ENCODE measurements at places on chromosomes 3 and 15.

DNA sequence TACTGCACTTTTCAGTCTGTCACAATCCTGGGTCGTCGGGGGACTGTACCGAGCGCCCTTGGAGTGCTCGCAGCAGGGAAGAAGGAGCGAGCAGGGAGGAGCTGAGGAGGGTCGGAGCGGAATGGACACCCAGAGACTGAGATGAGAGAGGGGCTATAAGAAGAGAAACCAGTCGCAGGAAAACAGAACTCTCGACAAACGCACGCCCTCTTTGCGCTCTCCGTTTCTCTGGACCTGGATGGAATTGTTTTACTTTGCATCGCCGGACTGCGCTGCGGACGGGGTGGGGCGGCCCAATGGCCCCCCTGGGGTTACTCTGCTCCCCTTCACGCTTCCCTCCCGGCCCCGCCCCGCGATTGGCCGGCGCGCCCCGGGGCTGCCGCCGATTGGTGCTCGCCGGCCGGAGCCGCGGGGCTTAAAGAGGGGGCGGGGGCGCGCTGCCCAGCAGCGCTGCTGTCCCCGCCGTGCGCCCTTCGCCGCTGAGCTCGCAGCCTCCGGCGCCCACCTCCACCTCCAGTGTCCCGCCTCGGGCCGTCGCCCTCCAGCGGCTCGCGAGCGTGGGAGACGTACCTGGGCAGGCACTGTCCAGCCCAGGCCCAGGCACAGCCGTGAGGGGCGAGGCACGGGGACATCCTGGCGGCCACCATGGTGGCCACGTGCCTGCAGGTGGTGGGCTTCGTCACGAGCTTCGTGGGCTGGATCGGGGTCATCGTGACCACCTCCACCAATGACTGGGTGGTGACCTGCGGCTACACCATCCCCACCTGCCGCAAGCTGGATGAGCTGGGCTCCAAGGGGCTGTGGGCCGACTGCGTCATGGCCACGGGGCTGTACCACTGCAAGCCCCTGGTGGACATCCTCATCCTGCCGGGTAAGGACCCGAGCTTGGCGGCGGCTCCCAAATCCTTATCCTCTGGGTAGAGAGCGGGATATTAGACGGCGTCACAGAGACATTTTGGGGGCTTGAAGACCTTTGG, at the start of gene CLDN11:
Gene CLDN11, plus strand, starts transcription at position 447 of the 977 bp plus-strand sequence. Its CDS starts 199 bp downstream, at position 646.
- peak; percentile 43 for DNase-seq

GRCh38 chr15:91521548-91521947, 332.0 kb upstream of the SLCO3A1 start:
- DNase-seq = no peak

- no peak for DNase-seq
Measured at GRCh38 chr3:197878427-197878826, 71.6 kb upstream of the RPL35A start.

DNA sequence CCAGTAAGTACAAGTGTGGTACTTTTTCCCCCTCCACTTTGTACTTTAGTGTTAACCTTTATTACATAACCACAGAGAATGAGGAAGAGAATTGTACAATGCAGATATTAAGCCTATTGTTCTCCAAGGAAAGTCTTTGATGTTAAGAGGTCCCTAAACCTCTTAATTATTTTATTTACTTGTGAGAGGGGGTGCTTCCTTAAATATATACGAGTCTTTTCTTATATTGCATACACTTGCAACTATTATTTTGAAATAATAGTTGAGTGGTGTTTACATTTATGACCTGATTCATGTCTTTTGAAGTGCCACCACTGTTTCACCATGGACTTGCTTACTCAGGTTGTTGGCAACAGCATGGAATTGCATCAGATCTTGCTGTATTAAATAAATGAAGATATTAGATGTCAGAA, 10.1 kb downstream of the USP3 start:
- no peak for DNase-seq

DNA sequence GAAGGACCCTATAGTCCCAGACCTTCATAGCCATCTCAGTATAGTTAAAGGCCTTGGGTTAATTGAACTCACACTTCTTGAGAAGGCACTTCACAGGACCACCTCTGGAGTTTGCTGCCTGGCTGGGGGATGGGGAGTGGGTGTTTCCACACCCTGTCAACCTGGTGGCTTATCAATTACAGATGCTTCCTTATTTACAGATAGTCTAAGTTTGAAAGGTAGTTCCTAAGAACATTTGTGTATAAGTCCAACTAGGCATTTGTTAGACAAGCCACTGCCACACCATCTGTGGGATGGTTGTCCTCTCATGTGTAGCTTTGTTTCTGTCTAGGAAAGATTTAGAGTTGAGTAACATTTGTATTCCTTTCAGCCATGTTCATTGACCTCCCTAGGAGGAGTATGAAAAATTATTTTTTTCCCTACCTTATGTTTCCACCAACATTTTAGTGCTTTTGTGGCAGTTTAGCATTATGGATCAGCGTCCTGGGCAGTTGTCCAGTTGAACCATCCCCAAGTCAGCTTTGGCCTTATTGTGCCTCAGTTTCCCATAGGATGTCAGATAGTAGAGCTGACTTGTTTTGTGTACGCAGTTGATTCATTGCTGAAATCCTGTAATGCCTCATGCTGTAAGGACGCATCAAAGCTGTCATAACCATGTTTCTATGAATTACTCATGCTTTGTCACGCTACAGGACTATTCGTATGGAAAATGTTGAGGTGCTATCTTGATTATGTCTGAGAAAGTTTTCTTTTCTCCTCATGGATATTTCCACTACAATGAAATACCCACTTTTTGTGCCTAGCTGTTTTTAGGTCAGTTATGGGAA, 21.2 kb upstream of the SIAH2 start:
- no peak for DNase-seq

DNA sequence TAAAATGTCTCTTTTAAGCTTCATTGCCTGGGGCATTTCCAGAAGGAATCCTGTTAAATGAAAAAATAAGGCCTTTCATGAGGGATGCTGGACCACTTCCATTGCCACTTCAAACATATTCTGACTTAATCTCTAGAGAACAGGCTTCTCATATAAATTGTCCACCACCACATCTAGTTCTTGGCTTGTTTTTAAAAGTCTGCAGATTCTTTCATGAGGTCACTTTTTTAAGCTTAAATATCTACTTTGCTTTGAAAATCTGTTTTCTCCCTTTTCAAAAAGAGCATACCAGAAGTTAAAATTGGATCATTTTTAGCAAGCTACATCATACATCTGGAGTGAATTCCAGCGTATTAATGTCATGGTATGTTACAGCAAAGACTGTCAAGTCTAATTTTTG, 131.6 kb downstream of the C3orf70 start:
- no peak for DNase-seq

DNA sequence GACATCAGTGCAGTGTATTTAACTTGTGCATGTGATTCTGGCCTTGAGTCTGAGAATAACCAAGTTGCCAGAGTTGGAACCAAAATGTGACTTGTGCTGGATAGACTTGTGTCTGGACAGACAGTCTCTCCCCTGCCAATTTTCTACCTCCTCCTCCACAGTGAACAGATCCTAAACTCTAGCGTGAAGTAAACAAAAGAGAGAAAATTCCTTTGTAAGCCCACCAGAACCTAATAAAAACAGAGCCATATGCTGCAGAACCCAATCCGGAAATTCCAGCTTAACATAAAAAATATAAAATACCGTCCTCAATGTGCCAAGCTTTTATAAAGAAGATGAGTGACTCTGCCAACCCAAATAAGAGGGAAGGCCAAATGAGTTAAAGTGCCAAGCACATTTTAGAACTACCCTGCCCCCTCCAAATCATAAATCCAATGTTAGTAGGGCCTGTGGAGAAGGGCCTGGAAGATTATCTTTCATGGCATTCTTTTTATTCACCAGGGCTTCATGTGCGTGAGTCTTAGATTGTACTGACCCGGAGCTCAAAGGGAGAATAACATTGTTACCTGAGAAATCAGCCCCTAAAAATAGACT, 344.6 kb upstream of the PROK2 start:
- DNase-seq = no peak

- DNase-seq = no peak
Measured at GRCh38 chr3:143526011-143526545, 322.2 kb downstream of the SLC9A9 start.

DNA sequence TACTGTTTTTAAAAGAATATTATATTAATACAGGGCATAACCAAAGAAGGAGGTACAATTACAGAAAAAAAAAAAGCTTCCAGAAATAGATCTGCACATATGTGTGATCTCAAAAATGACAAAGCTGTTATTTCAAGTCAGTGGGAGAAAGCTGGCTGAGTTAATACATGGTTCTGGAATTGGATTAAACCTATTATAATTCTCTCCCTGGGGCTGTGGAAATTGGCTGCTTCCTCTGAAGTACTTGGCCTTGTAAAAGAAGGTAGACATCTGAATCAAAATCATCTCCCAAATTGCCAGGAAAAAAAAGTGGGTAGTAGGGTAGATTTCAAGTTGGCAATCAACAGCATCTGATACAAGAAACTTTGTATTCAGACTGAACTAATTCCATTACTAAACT, 723.9 kb upstream of the ALCAM start:
- no peak for DNase-seq

GRCh38 chr3:133676336-133677118, 14.8 kb upstream of the TOPBP1 start:
- no peak for DNase-seq

DNA sequence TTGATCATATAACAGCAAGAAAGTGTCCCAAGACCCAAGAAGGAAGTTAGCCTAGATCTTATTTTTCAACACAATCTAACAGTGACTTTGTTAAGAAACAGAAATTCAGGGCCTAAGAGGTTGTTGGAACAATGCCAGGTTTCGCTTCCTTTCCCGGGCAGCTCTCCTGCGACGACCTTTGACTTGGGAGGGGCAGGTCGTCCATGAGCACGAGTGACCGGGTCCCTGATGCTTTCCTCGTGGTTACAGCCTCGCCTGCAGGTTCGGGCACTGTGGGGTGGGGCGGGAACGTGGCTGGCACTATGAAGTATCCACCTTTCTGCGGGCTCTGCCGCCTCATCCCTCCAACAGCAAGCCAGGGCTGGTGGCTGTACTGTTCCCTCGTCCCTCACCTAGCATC, 90.1 kb upstream of the RGMA start:
- DNase-seq = no peak

GRCh38 chr15:28044121-28044672, 54.9 kb downstream of the OCA2 start:
- no peak for DNase-seq

- no peak for DNase-seq
Measured at GRCh38 chr15:67013696-67014095, 51.7 kb upstream of the SMAD3 start.

DNA sequence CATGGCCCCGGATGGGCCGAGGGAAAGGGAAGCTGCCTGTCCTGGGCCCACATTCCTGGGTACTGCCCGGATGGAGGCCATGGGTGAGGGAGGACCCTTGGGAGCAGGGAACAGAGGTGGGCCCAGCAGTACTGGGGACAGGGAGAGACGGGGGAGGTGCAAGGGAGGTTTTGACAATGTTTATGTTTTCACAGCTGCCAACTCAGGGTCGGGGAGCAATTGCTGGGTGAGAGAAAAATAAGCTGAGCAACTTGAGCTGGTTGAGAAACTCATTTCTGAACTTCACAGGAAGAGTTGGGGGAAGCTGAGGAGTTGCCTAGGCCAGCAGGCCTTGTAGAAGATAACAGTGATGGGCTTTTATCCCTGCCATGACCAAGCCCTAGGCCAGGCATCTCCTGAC, 11.1 kb upstream of the TSPAN3 start:
- DNase-seq = no peak

DNA sequence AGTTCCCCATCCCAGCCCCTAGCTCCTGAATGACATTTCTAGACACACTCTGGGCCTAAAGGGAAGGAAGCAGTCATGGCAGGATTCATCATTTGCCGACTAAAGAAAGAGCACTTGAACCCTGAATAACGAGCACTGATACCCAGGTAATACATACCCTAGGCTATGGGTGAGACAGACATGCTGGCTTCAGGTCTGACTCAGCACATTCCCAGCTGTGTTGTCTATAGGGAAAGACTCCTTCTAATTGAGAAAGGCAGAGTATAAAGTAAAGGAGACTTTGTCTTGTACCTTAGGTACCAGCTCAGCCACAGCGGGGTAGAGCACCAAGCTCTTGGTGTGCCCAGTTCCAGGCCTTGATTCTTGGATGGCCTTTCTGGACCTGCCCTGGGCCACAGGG, 870.5 kb downstream of the PDCD6IP start:
- DNase-seq = no peak

GRCh38 chr3:22835041-22835440, 368.1 kb upstream of the UBE2E2 start:
- no peak for DNase-seq

- DNase-seq = no peak
Measured at GRCh38 chr3:65080432-65080831, 392.6 kb upstream of the ADAMTS9 start.

DNA sequence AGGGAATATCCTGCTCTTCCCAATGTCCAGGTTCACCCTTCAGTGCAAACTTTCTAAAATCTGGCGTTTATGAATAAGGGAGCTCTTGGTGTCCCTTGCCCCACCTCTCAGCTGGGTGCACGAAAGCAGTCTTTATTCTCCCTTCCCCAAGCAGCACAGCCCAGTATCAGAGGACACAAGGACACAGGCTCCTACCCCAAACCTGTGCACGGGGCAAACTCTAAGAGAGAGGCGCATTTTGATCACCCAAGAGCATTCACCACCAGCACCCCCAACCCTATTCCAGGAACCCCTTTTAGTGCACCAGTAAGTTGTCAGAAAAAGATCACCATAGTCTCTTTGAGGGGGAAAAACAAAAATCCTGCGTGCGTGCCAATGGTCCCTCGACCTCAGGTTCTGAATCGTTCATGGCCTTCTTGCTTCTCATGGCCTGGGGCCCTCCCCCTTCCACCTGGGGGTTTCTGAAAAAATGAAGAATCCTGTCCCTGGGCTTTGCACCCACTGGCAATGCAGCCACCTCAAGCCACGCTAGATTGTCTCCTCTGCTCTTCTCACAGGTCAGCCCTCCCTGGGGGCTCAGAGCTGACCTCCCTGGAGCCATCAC, 78.9 kb downstream of the FAM174B start:
- no peak for DNase-seq

GRCh38 chr15:45612790-45613415, 21.9 kb upstream of the SQOR start:
- DNase-seq = no peak

- DNase-seq = no peak
Measured at GRCh38 chr15:29969562-29970401, 113.0 kb upstream of the GOLGA8J start.

DNA sequence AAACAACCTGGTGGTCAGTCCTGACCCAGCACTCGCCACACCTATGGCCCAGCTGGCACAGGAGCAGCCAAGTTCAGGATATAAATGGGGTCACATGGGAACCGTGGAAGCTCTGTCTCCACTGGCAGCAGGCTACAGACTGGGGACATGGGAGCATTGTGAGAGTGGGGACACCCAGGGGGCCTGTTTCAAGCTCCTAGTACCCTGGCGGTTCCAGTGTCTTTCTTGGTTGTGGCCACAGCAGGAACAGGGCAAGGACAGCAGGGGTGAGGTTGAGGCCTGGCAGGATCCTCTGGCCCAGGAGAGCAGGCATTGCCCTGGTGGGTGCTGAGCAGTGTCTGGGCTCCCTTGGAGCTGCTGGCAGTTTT, 1.9 kb downstream of the CSK start:
- DNase-seq = no peak

GRCh38 chr3:32203854-32204253, 34.6 kb upstream of the CMTM8 start:
- DNase-seq = no peak

- no peak for DNase-seq
Measured at GRCh38 chr3:149489060-149489690, 14.7 kb downstream of the TM4SF4 start.
